ENCODE measurements at places on chromosomes 5 and 9.

DNA sequence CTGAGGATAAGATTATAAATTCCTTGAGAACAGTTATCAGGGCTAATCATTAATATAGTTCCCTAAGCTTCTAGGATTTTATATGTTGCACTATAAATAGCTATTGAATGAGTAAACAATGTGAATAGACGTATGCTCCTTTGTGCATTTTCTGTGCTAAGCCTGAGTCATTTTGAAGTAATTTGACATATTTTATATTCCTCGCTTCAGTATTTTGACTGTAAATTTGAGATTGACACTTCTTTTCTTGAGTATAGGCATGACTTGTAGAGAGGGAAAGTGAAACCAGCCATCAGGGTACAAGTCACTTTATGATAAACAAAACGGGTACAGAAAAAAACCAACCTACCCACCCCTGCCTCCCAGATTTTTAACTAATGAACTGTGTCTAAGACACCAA is 367.7 kb upstream of the PRR16 start:
- DNase-seq = no peak

DNA sequence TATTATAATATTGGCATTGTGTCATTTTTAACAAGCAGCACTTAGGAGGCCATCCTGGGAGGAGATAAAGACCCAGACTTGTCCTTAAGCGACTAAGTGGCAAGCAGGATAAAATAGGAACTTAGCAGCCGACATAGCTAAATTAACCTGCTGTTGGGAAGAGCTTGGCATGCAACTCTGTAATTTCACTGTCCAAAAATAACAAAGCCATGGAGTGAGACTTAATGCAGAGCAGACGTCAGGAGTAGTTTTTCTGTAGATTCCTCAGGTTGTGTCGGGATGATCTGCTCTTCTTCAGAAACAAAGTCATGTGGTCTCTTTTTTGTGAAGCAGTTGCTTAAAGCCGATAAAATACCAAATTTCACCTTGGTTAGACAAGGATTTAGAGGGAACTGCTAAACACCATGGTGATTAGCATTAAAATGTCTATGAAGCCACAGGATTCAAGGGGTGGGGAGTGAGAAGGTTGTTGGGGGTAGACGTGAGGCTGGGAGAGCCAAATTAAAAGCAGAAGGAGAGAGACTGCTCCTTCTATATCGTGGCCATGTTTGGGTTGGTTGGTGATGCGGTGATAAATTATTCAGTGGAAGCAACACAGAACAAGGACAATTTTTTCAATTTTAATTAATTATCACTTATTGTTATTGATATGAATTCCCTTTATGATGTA is 303.0 kb downstream of the CSNK1G3 start:
- no peak for DNase-seq

DNA sequence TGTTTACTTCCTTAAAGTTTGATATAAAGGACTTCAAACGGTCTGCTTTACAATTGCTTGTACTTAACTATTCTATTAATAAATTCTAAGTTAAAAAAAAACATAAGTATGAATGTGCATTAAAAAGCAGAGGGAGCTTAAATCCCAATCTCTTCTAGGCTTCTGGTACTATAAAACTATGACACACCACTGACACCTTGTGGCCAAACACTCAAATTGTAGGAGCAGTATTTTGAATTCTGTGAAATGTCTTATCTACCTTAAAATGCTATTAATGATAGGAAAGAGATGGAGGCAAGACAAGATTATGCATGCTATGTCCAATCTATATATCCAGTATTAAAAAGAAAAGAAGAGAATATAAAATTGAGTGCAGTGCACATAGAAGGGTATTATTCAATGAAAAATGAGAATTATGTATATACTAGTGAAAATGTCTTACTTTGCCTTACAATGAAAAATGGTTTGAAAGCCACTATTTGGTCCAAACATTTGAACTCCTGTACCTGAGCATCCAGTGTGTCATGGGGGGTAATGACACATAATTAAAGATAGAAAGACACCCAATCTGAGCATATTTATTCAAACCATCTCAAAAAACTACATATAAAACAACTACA is 87.6 kb downstream of the ERP44 start:
- no peak for DNase-seq

- DNase-seq = no peak
Measured at GRCh38 chr5:110580625-110581024, 145.8 kb downstream of the TMEM232 start.

- DNase-seq = no peak
Measured at GRCh38 chr5:143083006-143083405, 312.8 kb downstream of the ARHGAP26 start.

GRCh38 chr5:167402671-167403070 is 888.8 kb upstream of the WWC1 start:
- no peak for DNase-seq

DNA sequence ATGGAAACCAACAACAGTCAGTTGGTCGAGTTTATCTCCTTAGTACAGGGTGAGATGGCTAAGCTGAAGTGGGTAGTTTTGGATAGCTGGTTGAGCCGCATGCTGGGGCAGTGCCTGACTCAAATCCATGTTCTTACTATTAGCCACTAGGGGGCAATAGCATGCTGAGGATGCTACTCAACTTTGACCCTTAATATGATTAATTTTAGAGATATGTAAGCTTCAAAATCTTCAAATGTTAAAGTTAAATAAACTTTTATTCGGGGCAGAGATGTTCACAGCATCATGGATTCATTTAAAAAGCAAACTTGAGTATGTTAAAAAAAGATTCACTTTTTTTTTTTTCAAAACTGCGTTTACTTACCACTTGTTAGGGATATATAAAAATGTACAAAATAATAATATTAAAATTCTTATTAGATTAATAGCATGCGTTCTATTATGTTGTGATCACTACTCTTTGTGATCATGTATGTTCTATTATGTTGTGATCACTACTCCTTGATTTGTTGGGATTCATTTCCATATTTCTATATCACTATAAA is 57.0 kb downstream of the C9orf153 start:
- no peak for DNase-seq

GRCh38 chr9:36997414-36997813 is 36.7 kb downstream of the PAX5 start:
- no peak for DNase-seq

GRCh38 chr5:166436872-166437271 is 1854.6 kb upstream of the WWC1 start:
- no peak for DNase-seq

GRCh38 chr9:110452227-110452801 is 114.7 kb upstream of the TXNDC8 start:
- DNase-seq = no peak

DNA sequence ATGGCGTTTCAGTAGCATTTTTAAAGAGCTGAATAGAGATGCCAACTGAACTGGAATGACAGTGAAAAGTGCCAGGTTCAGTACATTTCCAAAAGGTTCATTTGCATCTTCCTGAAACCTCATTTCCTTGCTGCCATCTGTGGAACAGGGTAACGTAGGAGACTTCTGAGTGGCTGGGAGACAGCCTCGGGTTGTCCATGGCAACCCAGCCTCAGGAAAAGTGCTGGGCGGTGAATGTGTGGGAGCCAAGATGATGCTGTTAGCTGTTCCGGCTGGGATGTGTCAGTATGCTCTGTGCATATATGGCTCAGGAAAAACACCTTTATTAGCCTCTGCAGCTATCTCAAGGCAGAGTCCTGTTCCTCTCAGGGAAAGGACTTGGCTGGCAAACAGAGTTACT is 87.5 kb downstream of the KLHL3 start:
- no peak for DNase-seq

DNA sequence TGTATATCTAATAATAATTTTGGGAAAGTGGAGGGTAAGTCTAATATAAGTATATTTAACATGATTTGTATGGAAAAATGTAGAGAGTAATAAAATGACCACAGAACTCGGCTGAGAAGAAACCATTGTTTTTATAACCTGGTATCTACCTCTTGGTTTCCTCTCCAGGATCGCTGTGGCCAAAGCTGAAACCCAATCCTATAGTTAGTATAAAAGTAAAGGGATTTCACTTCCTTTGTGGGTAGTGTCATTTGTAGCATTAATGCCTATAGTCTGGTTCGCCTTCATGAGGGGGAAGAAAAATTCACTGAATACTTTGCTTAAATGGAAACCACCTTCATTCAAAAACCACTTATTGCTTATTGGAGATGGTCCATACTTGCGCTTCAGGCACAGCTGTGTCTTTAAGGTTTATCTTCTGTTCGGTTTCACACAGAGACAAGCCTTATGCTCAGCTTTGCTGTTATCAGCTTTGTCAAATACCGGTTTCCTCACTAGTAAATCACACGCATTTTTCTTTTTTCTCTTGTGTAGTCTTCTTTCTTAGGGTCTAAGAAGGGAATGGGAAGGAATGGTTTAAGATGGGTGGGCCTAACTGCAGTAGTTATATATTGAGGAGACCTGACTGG is 12.1 kb downstream of the PIK3R1 start:
- no peak for DNase-seq

DNA sequence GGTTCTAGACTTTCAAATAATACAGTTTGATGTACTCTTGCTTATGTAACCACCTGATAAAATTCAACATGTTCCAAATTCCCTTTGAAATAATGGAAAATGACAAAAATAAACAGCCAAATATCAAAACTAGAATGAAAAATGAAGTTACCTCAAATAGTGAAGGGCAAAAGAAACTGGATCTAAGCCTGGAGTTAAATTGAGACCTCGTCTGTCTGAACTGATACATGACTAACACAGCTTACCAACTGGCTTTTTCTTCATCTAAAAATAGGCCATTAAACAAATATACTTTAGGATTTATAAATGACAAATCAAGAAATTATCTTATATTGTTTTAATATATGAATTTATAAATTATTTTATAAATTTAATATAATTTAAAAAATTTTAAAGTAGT is 12.1 kb upstream of the CAAP1 start:
- DNase-seq = no peak

DNA sequence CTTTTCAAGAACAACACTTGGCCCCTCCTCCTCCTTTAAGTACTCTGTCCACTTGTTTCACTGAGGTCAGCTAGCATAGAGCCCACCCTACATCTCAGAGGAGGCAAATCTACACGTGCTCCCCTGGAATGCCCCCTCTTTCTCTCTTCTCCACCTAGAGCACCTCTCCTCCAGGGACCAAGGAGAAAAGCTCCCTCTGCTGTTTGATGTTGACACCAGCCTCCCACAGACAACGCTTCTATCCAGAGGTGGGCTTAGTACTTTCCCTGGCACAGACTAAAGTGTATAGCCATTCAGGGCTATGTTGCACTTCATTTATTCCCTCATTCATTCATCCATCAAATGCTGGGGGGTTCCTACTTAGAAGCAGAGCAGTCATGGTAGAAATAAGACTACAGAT is 68.2 kb upstream of the TAF1L start:
- no peak for DNase-seq

GRCh38 chr5:134554319-134555222 is 29.1 kb downstream of the JADE2 start:
- peak; percentile 23 for DNase-seq

- no peak for DNase-seq
Measured at GRCh38 chr9:21015129-21015815, 16.2 kb downstream of the HACD4 start.

GRCh38 chr5:10118150-10118549 is 131.5 kb downstream of the ATPSCKMT start:
- no peak for DNase-seq

GRCh38 chr5:143390941-143391340 is 12.5 kb downstream of the NR3C1 start:
- no peak for DNase-seq

DNA sequence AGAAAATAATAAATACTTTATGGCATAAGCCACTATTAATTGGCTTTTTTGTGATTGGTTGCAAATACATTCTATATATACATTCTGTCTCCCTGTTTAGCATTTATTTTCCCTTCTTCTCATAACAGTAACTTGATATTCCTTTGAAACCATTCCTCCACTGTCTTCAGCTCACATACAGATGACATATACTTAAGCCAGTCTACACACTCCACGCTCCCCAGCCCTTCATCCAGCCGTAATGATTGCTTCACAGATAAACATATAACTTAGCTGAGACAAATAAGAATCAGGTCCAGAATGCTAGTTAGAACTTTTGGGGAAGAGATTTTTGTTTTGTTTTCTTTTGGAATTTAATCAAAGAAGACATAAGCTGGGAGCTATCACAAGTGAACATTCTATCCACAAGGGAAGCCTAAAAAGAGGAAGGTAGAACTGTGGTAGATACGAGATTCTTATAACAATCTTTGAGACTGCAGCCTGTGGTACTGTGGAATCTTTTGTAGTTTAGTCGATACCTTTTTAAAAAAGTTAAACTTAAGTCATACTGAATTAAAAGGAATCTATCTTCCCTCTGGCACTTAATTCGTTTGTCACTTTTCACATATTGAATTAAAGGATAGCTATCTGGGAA is 365.1 kb upstream of the PRR16 start:
- no peak for DNase-seq

GRCh38 chr5:42005561-42006153 is 80.6 kb downstream of the FBXO4 start:
- DNase-seq = no peak

DNA sequence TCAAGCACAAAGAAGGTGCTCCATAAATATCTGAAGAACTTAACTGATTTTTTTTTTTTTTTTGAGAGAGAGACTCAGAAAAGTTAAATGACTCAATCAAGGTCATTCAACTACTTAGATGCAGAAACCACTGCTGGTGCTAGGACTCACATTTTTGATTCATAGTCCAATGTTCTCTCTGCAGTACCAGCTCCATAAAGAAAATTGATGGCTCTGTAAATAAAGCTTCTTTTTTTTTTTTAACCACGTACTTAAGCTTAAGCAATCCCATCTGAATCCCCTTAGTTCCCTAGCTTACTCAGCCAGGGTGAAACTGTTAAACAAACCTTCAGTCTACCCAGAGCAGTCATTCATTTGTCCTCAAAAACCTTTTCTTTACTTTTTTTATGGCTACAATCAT is 657.0 kb upstream of the WWC1 start:
- no peak for DNase-seq

GRCh38 chr9:88922091-88922490 is 69.2 kb upstream of the S1PR3 start:
- DNase-seq = peak; percentile 21

GRCh38 chr9:107973451-107973850 is 483.9 kb upstream of the KLF4 start:
- no peak for DNase-seq

- DNase-seq = no peak
Measured at GRCh38 chr5:42620579-42621216, 135.9 kb upstream of the CCDC152 start.

- no peak for DNase-seq
Measured at GRCh38 chr9:107462691-107463090, 26.9 kb downstream of the KLF4 start.

GRCh38 chr5:19739671-19740070 is 248.3 kb downstream of the CDH18 start:
- no peak for DNase-seq

DNA sequence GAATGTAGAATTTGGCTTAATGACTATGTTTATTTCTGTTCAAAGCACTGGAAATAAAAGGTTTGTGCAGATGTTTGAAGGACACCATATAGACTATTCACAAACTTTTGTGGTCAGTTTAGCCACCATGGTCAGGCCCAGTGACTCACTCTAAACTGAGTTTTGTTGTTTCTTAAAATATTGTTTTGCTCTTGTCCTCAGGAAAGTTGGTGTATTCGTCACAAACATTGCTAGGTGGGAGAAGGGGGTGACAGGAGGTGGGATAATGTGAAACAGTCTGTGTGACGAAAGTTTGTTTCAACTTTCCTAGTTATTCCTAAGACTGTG is 35.0 kb upstream of the LIFR start:
- DNase-seq = no peak

- DNase-seq = no peak
Measured at GRCh38 chr5:108857905-108858304, 110.2 kb downstream of the FER start.

GRCh38 chr9:108014353-108014752 is 524.8 kb upstream of the KLF4 start:
- DNase-seq = no peak

Measured in activated effector memory CD4-positive, alpha-beta T cell treated with Interleukin-2 at 50 U/mL for 16 hours (primary cell).